Vein endothelial cell (primary cell): ENCODE measurements at places on chromosomes 5 and 9. TPM values are rescaled to one million over a fixed set of nuclear protein-coding genes. Genes with fewer than 3 reads are reported as not detected.

ALAD gene
- total RNA-seq: 13.4 and 14.3 TPM in 2 replicates

AHRR gene
- total RNA-seq: 6.2 and 11.8 TPM in 2 replicates

TMEM252 gene
- not detected in 2 replicates for total RNA-seq

IFNA13 gene
- total RNA-seq: not detected in 2 replicates

RETREG1 gene
- total RNA-seq: 0.10 TPM in 1 of 2 replicates, not detected in the other

ADGRD2 gene
- not detected in 2 replicates for total RNA-seq

C9 gene
- 0.29 TPM in 1 of 2 replicates, not detected in the other for total RNA-seq

ITGA1 gene
- total RNA-seq: 13.7 and 22.7 TPM in 2 replicates

TOR1A gene
- 61.1 and 62.0 TPM in 2 replicates for total RNA-seq

TMEM167A gene
- 49.3 and 57.5 TPM in 2 replicates for total RNA-seq

TPPP gene
- under 0.01 TPM in 2 replicates for total RNA-seq

ENC1 gene
- total RNA-seq: 119 and 249 TPM in 2 replicates

ABLIM3 gene
- total RNA-seq: 40.5 and 45.9 TPM in 2 replicates
